ENCODE measurements at places on chromosomes 1 and 21.

DNA sequence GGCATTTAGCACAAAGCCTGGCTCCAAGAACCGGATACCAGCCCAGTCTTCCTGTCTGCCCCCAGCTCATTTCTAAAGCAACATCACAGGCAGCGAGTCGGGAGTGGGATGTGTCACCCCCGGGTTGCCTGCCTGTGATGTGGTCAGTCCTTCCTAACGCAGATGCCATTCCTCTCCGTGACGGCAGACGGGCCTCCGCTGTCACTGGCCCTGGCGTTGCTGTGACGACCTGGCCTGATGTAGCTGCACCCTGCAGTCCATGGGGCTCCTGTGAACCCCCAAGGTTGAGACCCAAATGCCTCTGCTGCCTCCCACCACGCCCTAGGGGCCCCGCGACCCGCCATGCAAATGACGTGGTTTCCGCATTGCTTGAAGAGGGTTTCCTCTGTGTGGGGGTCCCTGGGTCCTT, 12.3 kb downstream of the TNFRSF1B start:
- DNase-seq, result no peak

- DNase-seq, result no peak
These were observed 1532.1 kb upstream of the TPTE start for GRCh38 chr21:8989261-8989711.

DNA sequence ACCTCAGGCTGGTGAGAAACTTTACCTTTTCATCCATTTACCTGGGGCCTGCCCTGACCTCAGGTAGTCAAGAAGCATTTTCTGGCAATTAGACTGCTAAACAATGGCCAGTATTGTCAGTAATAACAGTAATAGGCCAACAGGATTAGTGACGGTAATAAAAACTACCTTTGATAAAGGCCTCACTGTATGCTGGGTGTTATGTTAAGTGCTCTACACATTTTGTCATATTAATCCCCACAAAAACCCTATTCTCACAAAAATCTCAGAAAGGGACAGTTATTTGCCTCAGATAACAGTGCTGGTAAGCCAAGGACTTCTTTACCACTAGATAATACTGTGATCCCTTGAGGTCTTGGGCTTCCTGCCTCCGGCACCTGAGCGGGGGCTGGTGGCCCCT, 191.4 kb downstream of the FOXD2 start:
- no peak for DNase-seq

- no peak for DNase-seq
These were observed 16.1 kb downstream of the IFT25 start for GRCh38 chr1:53929246-53929960.

- no peak for DNase-seq
These were observed 50.2 kb upstream of the USP25 start for GRCh38 chr21:15679630-15680029.

GRCh38 chr21:16978309-16978895, 534.4 kb upstream of the CXADR start:
- DNase-seq, result no peak

GRCh38 chr1:225580238-225581099, 72.5 kb downstream of the ENAH start:
- no peak for DNase-seq

DNA sequence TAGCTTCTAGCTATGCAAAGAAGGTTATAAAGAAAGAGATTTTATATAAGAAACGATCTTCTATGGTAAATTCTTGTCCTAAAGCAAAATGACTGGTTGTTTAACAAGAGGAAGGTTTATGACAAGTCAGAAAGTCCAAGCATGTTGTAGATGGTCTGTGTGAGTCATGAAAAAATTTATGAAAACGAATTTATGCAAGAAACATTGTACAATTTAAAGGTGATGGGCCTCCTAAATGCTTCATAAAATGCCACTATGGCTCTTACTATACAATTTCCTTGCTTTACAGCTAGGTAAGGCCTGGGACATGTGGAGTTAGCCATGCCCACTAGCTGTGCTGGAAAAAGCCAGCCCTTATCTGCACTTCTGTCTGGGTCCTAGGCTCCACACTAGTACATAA, 125.4 kb downstream of the PTGER3 start:
- no peak for DNase-seq

DNA sequence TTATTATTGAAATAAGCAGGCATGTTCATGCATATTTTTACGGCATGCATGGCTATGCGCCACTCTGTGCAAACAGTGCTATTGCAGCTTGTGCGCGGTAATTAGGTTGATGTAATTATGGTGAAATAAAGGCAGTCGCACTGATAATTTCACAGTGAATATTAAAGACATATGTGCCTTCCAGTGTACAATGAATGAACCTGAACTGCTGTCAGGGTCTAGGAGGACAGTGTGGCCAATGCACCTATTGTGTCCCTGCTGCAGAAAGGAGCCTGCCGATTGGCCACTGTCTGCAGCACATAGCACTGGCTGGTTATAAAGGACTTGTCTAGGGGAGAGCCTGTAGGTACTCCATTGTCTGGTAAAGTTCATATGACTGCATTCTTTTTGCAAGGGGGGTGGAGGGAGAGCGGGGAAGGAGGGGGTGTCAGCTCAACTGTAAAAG, 340.4 kb downstream of the USP25 start:
- DNase-seq, result no peak

- no peak for DNase-seq
These were observed 121.0 kb upstream of the UBE2U start for GRCh38 chr1:64082459-64082858.

GRCh38 chr21:44927587-44928461, 7.1 kb upstream of the ITGB2 start:
- DNase-seq, result no peak

DNA sequence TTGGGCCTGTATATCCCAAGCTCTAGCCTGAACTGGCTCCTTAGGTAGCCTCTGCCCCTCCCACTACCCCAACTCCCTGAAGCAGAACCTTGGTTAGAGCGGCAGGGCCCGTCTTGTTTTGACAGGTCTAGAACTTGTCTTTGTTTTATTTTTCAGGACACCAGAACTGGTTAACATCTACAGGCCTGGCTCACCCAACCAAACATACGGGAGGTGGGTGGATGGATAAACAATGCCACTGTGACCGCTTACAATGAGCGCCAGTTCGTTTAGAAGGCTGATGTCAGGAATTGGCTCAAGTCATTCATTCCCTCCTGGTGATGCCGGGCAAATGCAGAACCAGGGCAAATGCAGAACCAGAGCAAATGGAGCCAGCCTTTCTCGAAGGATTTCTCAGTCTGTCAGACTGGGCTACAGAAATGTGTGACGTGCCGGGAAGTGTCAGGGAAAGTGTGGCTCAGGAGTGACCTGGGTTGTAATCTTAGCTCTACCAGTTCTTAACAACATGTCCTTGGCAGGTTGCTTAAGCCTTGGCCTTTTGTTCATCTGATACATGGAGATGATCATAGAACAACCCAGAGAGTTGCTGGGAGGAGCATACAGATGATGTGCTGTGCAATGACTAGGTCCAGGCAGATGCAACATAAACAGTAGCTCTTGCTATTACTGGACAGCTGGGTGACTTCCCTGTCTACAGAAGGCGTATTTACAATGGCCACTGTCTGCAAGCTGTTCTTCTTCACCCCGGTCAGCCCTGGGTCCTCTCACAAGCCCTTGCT, 30.5 kb upstream of the BTG2 start:
- no peak for DNase-seq

GRCh38 chr1:61742620-61743430, 545 bp downstream of the PATJ start:
- DNase-seq, result peak; percentile 60

DNA sequence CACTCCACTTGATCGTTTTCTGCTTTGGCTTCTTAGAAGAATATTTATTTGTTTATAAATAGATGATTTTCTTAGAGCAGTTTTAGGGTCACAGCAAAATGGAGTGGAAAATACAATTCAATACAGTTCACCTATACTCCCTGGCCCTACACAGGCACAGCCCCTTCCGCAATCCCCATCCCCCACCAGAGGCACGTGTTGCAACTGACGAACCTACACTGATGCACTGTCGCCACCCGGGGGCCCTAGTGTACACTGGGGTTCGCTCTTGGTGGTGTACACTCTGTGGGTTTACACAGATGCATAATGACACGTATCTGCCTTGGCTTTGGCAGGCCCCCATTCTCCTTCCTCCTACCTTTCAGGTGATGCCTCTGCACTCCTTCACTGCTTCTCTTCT, 8.0 kb downstream of the ECHDC2 start:
- no peak for DNase-seq

- DNase-seq, result no peak
These were observed 107.5 kb downstream of the SLC44A5 start for GRCh38 chr1:75503221-75503974.

DNA sequence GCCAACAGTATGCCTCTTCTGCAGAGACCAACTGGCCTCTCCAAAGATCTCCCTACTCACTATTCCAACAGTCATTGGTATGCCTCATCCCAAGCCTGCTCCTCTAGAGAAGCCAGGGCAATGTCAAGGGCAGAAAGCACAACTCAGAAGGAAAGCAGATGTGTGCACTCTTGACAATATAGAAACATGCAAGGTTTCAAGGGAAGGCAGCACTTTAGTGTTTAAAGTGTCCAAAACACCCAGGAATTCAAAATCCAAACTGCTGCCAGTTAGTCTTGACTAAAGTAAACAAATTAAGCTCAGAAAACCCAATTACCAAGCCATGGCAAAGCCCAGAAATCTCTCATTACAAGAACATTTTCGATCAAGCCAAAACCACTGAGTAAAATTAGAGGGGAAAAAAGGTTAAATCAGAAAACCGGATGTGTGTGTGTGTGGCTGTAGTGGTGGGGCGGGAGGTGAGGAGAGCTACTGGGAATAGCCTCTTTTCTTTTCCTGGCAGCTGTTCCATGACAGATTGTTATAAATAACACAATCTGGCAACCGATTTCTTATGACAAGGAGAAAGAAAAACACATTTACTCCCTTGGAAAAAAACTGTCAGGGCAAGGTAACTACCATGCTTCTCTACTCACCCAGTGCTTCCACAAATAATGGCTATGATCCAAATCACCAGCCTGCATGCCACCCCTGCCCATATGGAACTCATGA, 39.2 kb downstream of the EIF2B3 start:
- no peak for DNase-seq

DNA sequence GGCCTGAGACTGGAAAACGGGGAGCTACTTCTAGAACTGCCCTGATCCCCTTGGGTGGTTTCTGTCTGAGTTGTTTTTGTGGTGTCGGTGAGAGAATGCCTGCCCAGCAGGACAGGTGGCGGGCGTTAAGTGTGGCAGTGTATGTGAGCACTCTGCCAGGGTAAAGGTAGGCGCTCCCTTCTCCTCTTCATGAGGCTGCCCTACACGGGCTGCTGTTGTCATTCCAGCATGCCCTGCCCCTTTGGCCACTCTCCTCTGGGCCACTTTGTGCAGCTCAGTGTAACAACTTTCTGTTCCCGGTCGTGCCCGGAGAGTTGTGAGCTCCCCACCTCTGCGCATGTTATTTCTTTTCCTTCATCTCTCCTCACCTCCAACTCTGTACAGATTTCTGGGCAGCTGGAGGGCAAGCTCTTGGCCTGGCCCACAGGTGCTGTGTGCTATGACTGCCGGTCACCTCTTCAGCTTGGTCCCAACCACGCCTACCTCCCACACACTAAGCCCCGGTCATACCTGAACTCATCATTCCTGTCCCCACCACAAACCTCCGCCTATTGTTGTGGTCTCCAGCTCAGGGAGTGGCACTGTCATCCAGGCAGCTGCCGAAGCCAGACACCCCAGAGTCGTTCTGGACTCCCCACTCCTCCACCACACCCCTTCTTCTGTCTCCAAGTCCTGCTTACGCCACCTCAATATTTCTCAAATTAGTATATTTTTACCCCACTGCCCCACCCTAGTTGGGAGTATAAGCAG, 69.0 kb downstream of the GADD45A start:
- DNase-seq, result no peak

- no peak for DNase-seq
These were observed 251.8 kb upstream of the USP24 start for GRCh38 chr1:55466921-55467320.

DNA sequence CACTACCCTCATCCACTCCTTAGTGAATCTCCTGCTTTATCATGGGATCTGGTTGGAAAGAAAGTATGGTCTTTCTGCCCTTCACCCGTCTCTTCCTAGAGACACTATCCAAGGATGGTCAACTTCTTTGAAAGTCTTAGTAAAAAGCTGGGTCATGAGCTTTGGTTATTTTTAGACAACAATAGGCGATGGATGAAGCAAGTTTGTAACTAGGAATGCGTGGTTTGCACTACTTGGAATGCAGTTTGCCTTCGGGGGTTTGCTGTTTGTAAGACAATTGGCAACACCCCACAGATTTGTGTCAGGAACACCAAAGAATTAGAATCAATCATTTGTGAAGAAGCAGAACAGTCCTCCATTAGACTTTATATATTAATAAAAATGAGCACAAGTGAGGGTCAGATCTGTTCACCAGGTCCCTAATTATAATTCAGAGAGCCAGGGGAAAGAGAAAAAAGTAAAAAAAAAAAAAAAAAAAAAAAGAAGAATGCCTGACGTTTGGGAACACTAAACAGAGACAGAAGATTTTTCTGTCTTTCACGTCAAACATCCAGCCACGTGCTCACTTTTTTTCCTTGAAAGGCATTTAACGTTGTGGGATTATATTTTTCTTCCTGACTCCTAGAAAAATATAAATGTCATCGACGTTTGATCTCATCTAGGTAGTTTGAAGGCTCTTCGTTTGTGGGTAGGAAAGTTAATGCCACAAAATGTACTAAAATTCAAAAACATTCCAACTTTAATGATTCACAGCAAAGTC, 60.7 kb upstream of the BTG3 start:
- DNase-seq, result no peak

- DNase-seq, result no peak
These were observed 29.0 kb upstream of the PLA2G2A start for GRCh38 chr1:20008391-20008841.

- DNase-seq, result no peak
These were observed 49.9 kb upstream of the GRIK1 start for GRCh38 chr21:29989634-29990234.

- no peak for DNase-seq
These were observed at the start of gene TMCO2 for GRCh38 chr1:40247655-40248054. TMCO2 (plus strand) TSS chr1:40247937; CDS start chr1:40247994, 57 bp downstream.

GRCh38 chr1:28248273-28249012, 10.9 kb upstream of the SESN2 start:
- DNase-seq, result peak; percentile 44

DNA sequence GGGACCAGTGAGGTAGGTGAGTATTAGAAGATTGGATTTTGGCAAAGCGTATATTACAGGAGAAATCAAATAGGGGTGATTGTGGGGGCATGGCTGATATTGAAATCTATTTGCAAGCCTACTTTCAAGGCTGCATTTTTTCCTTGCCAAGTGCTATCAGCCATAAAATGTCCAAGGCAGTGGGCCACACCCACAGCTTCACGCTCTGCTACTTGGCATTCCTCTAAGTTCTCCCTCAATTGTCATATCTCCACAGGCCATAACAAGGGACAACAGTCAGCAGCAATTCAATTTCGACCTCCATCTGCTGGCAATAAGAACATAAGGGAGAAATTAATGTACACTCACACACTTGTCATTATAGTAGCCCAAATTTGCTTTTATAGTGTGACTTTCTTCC, 667.1 kb upstream of the PKN2 start:
- no peak for DNase-seq

GRCh38 chr1:15022048-15022447, 131.5 kb upstream of the TMEM51 start:
- DNase-seq, result no peak

Data from NCI-H1930 (cell line).